ENCODE measurements at places on chromosomes 4 and X.

DNA sequence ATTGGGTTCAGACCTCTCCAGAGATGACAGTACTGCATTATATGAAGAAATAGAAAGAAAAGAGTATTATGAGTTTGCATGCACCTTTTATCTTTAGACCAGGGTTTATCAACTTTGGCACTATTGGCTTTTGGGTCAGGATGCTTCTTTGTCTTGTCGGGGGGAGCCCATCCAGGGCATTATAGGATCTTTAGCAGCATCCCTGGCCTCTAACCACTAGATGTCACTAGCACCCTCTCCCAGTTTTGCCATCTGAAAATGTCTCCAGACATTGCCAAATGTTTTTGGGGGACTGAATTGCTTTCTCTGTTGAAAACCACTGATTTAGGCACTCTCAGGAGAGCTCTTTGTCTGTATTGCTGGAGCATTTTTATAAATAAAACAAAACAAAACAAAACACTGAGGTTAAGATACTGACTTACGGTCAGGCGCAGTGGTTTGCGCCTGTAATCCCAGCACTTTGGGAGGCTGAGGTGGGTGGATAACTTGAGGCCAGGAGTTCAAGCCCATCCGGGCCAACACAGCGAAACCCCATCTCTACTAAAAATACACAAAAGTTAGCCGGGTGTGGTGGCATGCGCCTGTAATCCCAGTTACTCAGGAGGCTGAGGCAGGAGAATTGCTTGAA lies 23.6 kb downstream of the CA5B start:
- no peak for DNase-seq

DNA sequence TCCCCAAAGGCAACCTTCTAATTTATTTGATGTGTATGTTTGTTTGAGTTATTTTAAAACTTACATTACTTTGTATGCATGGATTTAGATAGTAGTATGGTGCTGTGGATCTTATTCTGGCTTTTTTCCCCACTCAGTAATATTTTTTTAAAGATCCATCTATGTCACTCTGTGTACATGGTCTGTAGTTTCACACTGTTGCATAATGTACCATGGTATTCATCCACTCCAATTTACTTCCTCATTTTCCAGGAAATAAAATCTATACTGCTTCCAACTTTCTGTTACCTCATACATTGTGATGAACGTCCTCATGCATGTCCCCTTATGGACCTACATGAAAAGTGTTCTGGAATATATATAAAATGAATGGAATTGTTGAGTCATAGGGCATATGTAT lies 17.6 kb downstream of the ARMCX2 start:
- DNase-seq, result no peak

DNA sequence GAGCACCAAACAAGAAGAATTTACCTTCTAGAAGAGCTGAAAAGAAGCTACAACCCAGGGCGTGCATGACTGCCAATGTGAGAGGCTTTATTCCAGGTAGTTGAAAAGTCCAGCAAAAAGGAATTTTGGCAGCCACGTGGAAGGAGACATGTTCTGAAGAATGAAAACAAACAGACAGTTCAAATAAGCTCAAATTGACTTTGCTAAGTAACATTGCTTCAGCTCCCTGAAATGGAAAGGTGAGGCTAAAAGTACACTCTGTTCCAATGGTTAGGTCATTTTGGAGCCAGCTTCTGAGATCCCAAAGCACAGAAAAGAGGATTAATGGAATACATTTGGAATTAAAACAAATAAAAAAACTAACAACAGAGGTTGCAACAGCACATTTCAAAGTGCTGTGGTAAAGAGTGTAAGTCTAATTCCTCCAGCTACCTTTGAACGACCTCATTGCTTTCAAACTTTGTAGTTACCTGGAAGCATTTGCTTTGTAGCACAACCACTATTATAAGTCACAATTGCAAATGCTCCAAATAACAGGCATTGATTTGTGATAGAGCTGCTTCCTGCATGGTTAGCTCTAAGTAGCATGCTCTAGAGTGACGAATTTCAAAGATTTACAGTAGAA lies 405.3 kb upstream of the EDA2R start:
- DNase-seq, result no peak

DNA sequence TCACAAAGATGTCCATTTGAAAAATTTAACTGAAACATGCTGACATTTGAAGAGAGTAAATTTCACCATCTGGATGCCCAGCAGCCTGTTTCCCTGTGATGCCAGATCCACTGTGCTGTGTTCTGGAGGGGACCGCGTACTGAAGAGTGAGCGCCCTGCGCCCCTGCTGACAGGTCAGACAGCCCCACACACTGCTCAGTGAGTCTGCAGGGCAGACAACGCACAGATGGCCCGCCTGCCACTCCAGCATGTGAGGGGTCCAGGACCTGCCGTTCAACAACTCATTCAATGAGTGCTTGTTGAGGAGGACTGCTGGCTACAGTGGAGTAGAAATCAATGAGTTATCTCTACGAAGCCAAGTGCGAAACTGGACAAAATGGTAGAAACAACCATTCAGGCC lies 49.2 kb downstream of the FGFRL1 start:
- DNase-seq, result no peak

GRCh38 chrX:97797076-97797475 lies 913.4 kb downstream of the RPA4 start:
- DNase-seq, result no peak

DNA sequence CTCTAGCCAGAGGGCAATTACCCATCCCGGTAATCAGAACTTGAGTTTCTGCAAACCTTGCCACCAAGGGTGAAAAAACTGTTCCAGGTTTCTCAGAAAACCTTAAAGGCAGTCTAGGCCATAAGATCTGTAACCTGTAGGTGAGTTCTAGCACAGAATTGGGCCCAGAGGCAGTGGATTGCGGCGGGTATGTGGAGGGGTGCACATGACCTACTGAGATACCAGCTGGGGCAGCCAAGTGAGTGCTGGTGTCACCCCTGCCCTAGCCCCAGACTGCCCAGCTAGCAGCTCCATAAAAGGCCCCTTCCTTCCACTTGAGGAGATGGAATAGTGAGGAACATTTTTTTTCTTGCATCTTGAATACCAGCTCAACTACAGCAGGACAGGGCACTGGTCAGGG lies 176.7 kb downstream of the SMARCA1 start:
- DNase-seq, result no peak

- no peak for DNase-seq
Measured at GRCh38 chrX:24694825-24695224, 1.1 kb downstream of the POLA1 start.

DNA sequence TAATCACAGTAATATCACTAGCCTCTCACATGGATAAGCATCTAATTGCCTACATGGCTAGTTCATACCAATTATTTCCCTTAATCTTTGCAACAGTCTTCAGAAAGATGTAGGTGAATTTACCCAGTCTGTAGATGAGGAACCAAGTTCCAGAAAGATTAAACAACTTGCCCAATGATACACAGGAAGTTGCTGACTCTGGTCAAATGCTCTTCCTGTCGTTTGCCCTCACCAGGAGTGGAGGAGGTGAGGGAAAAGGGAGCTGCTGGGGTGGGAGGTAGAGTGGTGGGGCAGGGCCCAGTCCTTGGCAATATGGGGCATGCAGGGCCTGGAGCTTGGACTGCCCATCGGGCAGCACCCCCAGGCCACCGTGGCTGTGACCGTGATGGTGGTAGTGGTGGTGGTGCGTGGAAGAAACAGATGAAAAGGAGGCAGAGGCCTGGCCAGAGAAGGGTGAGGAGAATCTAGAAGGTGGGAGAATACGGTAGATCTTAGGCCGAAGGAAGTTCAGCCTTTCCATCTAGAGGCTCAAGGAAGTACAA lies 2.3 kb upstream of the KDM5C start:
- DNase-seq, result no peak

- DNase-seq, result no peak
Measured at GRCh38 chr4:4734425-4734824, 125.0 kb upstream of the MSX1 start.

GRCh38 chrX:39630344-39630743 lies 467.4 kb downstream of the BCOR start:
- DNase-seq, result no peak

DNA sequence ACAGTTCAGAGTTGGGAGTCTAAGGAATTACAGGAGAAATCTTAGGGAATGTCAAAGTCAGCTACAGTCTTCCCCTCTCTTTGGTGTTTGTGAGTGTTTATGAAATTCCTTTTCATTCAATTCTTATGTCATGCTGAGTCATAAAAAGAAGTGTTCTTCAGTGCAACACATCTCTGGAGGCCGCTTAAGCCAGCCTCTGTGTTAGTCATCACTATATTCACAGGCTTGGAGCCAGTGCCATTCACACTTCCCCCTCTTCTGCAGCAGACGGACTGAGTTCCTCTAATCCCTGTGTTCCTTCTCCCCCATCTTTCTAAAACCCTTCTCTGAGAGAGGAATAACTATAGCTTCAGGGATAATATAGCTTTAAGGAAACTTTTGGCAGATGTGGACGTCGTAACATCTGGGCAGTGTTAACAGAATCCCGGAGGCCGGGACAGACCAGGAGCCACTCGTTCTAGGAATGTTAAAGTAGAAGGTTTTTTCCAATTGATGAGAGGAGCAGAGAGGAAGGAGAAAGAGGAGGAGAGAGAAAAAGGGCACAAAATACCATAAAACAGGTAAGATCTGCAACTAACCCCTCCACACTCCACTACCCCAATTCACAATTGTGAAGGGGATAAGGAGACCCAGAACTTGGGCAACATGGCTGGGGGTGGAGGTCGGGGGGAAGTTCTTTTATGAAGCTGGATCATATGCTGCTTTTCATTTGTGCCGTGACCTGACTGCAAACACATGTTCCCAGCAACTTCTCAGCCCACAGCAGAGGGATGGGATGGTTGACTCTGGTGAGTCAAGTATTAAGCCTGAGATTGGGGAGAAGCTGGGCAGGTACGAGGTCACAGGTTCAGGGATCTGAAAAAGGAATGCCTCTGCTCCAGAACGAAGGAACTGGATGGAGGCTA lies at the start of gene SRPX2:
TSS of gene SRPX2 (plus strand) at position 244 of the 905 bp plus-strand sequence. CDS start 2,124 bp downstream, outside the sequence.
- no peak for DNase-seq

GRCh38 chrX:23662187-23662586 lies 5.1 kb upstream of the PRDX4 start:
- no peak for DNase-seq

- no peak for DNase-seq
Measured at GRCh38 chr4:185437809-185438208, 12.0 kb upstream of the UFSP2 start.

DNA sequence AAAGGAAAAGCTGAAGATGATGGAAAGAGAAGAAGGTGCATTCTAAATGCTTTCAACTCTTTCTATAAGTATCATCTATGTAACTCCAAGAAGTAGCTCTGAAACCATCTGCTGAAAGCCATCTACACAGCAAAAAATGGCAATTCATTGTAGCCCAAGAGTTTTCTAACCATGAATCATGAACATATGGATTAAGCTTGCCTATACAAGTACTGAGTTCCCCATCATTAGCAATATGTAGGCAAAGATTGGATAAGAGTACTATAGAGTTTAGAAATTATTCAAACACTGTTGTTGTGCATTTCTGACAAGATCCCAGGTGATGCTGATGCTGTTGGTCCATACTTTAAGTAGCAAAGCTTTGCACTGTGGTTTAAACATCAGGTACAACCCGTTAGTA lies 11.2 kb downstream of the DAPP1 start:
- DNase-seq, result no peak

DNA sequence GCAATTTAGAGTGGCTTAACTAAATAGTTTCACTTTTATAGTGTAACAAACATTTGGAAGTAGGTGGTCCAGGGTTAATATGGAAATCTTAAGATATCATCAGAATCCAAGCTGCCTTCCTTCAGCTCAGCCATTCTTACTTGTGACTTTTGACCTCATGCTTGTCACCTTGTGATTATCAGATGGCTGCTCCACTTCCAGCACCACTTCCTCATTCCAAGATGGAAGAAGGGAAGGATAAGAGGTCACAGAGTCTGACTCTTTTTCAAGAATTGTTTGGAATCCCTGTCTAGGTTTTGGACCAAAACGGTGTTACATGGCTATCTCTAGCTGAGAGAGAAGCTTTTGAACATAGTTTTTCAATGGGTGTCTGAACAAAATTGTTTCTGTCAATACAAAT lies 39.9 kb downstream of the MTTP start:
- no peak for DNase-seq

DNA sequence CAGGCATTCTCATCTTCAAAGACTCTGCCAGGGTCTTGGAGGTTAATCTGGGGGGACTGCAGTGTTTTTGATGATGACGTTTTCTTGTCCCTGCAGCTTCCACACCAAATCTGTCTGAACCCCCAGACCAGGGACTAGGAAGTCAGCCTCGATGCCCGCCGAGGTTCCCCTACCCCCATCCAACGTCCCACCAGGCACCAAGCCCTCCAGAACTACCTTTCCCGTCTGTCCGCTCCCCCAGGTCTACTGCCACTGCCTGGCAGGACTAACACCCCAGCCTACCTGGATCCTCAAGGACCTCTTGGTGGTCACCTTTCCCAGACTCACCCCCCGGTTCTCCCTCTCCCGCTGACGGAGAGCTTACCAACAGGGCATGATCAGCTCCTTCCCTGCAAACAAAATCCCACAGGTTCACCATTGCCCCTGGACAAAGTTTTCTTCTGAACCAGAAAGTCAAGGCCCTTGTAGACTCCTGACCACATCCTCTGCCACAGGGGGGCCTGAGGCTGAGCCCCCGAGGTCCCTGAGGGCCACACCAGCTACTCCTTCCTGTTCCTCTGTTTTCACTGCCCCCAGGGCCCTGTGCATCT lies 40.9 kb downstream of the HMX1 start:
- DNase-seq, result no peak

- DNase-seq, result no peak
Measured at GRCh38 chrX:1902901-1903235, 288.0 kb downstream of the ASMT start.

DNA sequence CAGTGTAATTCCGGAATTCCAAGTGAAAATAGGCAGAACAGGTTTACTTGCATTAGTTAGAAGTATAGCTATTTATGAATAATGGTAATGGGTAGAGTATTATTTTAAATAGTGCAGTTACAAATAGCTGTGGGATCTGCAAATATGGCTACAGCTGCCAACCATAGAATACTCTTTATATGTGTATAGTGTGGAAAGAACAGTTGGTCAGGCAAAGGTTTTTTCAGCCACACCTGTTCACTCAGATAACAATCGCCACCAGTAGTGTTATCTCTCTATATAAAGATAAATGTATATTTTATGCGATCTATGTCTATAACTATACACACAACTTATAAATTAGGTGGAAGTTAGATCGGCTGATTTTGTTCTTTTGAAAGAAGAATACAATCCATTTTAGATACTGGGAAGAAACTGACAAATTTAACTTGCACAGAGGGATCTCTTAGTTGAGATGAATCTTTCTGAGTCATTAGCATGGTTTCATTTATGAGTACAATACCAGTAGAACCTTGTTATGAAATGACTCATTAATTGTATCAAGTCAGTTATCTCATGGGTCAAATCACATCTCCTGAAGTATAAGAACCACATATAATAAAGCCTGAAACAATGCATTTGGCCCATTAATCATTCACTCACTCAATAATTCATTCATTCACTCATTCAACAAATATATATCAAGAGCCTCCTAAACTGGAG lies 100.9 kb upstream of the NR3C2 start:
- no peak for DNase-seq

GRCh38 chr4:98624144-98624543 lies 34.3 kb downstream of the TSPAN5 start:
- DNase-seq, result no peak

GRCh38 chrX:85941275-85941674 lies 106.1 kb downstream of the CHM start:
- no peak for DNase-seq

GRCh38 chr4:168643111-168643795 lies 146.4 kb downstream of the PALLD start:
- no peak for DNase-seq
